MCF 10A (cell line): ENCODE measurements at places on chromosomes 5 and 9.

DNA sequence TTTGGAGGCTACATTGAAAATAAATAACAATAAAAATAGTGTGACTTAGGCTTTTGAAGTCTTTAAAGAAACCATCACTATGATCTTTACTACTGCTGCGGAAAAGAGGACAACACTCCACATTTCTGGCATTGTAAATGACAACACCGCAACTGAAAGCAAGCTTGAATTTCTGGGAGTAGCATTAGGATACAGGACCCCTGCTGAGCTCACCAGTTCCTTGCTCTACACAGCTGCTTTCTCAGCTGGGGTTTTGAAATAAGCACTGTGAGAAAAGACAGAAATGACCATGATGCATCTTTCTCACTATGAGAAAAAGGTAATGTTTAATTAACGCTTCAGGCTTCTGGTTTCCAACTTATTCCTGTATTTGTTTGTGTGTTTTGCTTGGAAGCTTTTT lies 168.0 kb downstream of the TAF11L14 start:
- peak; percentile 17 for DNase-seq

DNA sequence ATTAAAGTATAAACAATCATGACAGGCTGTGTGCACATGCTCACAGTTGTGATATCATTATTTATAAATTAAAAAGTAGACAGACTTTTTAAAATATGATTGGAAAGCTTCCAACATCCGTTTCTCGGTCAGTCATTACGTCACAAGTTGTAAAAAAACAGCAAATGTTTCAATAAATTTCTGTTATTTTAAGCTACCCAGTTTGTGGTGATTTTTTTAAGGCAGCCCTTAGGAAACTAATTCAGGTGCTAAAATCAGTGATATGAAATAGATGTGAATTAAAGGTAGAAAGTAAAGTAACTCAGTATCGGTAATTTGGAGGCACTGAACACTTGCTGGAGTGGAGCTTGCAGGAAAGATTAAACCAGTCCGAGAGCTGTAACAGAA lies 1.2 kb downstream of the CCNH start:
- DNase-seq = no peak

DNA sequence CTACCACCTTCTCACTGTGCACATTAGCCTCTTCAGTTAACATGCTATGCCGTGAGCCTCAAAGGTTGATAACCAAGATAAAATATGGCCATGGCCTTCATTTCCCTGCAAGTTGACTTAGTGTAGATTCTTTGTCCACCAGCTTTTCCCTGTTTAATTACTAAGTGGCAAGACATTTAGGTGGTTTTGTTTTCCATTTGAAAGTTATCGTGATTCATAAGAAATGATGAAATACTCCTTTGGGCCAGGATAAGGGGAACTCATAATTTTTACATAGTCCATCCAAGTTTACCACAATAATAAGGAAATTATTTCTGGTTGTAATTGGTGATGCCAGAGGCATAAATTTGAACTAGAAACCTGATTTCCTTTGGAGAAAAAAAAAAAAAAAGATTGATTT lies 609.6 kb downstream of the TAF11L14 start:
- DNase-seq = peak; percentile 23

- DNase-seq = peak; percentile 79
These were observed 27.6 kb downstream of the AQP7 start for GRCh38 chr9:33374634-33375237.

- no peak for DNase-seq
These were observed 223 bp downstream of the NR3C1 start for GRCh38 chr5:143403334-143403592.

DNA sequence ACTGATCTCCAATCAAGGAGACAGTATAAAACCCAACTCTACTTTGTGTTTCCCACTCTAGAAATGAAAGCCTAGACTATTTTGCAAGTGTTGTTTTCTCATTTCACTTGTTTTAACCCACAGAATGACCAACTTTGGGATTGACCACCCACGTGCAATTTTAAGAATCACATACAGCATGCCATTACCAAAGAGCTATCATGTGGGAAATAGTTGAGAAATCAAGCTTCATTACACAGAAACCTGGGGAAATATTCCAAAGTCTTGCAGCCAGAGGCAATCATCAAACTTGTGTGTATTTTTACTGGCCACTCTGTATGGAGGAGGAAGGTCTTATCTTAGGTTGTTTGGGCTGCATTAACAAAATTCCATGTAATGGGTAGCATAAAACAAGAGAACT lies 451.4 kb upstream of the DAB2 start:
- peak; percentile 9 for DNase-seq
